ENCODE measurements at places on chromosomes 4 and X. TPM values are rescaled to one million over a fixed set of nuclear protein-coding genes. Genes with fewer than 3 reads are reported as not detected.

AGTR2 gene
- total RNA-seq: not detected

LRRC66 gene
- total RNA-seq: 0.32 TPM

CYBB gene
- not detected for total RNA-seq

PPP1R2C gene
- total RNA-seq: not detected

C4orf36 gene
- total RNA-seq: not detected

CYTL1 gene
- not detected for total RNA-seq

AADAT gene
- 4.3 TPM for total RNA-seq
